RPMI7951 (cell line): ENCODE measurements at places on chromosomes 3 and 15. TPM values are rescaled to one million over a fixed set of nuclear protein-coding genes. Genes with fewer than 3 reads are reported as not detected.
A peak's percentile ranks its signal among the peaks of the same experiment; 100 is the strongest.

- no peak for DNase-seq
Measured at GRCh38 chr3:37543666-37544065, 318.0 kb upstream of the CTDSPL start.

DNA sequence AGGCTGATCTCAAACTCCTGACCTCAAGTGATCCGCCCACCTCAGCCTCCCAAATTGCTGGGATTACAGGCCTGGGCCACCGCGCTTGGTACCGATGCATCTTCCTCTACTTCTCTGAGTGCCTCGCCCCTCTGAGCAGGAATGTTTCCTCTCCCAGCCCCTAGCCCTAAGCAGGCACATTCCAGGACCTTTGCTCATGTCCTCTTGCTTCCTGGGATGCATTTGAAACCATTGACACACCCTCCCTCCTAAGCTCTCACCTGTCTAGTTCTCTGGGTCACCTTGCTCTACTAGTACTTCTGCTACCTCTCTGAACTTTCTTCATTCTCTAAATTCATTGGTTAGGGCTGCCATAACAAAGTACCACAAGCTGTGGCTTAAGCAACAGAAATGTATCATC is 17.9 kb upstream of the UACA start:
- DNase-seq, result no peak

DNA sequence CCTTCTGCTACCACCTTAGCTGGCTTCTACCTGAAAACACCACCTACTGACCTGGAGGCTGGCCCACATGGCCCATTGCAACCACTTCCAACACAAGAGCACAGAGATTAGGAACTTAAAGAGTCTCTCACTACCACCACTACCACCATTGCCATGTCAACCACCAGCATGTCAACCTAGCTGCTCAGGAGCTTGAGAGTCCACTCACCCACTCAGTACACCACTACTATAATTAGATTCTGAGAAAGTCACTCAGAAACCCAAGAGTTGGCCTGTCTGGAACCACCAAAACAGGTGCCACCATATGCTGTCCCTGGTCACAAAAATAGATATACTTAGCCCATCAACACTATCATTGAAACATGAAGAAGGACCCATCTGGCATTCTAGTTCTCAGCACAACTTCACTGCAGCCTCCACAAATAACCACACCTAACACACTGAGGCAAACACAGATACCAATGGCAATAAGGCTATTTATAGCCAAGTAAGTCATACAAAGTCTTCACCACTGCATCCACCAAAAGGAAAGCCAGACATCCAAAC is 806.7 kb upstream of the EPHA6 start:
- no peak for DNase-seq

MESP1 gene
- total RNA-seq, result 1.6 and 2.5 TPM in 2 replicates

DNA sequence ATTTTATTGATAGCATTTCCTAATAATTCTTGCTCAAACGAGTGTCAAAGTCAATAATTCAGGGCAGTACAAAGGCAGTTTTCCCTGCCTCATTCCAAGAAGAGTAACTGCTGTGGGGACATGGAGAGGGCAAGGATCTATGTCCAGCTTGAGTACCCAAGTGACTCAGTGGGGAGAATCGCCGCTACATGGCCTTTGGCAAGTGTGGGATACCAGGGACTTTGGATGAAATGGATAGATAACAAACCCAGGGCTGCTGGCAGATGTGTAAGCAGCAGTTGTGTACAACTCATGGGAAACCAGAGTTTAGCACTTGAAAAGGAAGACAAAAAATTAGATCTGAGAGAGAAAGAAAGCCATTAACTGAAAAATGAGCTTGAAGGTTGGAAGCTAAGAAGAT is 122.2 kb upstream of the TRIM42 start:
- DNase-seq, result peak; percentile 53

- no peak for DNase-seq
Measured at GRCh38 chr3:194103505-194103904, 32.4 kb upstream of the HES1 start.

GPR15 gene
- total RNA-seq, result 0.20 and 0.36 TPM in 2 replicates

- peak; percentile 28 for DNase-seq
Measured at GRCh38 chr3:113079218-113079961, 88.6 kb downstream of the GTPBP8 start.

SMCO1 gene
- total RNA-seq, result not detected in 2 replicates

- no peak for DNase-seq
Measured at GRCh38 chr15:72503147-72503546, 29.0 kb downstream of the ARIH1 start.

DNA sequence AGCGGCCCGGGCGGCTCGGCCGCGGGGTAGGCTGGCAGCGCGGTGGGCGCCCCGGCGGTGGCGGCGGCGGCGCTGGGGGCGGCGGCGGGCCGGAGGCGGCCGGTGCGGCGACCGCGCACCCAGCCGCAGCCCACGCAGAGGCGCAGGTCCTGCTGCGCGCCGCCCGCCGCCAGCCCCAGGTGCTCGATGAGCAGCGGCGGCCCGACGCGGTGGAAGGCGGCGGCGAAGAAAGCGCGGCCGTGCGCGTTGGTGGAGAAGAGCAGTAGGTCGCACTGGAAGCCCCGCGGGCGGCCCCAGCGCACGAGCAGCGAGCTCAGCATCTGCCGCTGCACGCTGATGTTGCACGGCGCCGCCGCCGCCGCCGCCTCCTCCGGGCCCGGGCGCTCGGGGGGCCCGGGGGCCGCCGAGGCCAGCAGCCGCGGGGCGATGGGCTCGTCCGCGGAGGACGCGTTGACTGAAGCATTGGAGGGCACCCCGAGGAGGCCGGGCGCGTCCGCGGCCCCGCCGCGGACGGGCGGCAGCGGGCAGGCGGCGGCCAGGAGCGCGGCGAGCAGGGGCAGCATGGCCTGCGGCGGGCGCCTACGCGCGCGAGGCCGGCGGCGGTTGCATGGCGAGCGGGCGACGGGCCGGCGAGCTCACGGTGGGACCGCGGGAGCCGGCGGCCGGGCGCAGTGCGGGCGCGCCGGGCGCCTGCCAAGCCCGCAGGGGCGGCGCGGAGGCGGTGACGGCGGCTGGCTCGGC is 452 bp downstream of the TMEM158 start:
- DNase-seq, result peak; percentile 46

- no peak for DNase-seq
Measured at GRCh38 chr3:156299569-156299968, 179.2 kb downstream of the KCNAB1 start.
